Stimulated activated CD8-positive, alpha-beta memory T cell treated with anti-CD3 and anti-CD28 coated beads, Interleukin-4, amount 100 ng/mL, for 1 hour (primary cell): ENCODE measurements at places on chromosomes 4 and X.

GRCh38 chr4:337932-338758 is 531 bp downstream of the ZNF141 start:
- no peak for DNase-seq

GRCh38 chrX:39969819-39970504 is 127.8 kb downstream of the BCOR start:
- no peak for DNase-seq

GRCh38 chr4:150822407-150822806 is 192.7 kb downstream of the LRBA start:
- DNase-seq, result no peak

GRCh38 chrX:17014216-17014615 is 67.8 kb downstream of the REPS2 start:
- DNase-seq, result no peak

- DNase-seq, result no peak
Measured at GRCh38 chrX:2587146-2587545, 86.4 kb upstream of the DHRSX start.

- no peak for DNase-seq
Measured at GRCh38 chr4:151678048-151678872, 82.5 kb downstream of the GATB start.

- DNase-seq, result no peak
Measured at GRCh38 chr4:74117024-74117534, 18.1 kb upstream of the CXCL2 start.

- no peak for DNase-seq
Measured at GRCh38 chr4:121462660-121463261, 81.9 kb upstream of the QRFPR start.

DNA sequence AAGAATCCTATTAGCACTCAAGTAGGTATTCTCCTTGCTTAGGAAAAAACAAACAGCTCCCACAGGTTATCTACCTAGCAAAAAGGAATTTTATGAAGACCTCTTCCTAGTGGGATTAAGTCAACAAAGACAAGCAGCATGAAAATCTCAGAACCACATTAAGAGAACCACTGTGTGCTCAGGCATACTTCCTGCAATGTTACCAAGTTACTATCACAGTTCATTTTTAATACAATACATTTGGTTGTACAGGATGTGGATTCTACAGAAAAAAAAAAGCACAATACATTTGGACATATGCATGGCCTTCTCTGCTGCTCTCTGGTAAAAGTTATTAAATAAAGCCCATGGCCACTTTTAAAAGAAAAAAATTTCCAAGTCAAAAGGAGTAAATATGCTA is 193.7 kb downstream of the PPP3CA start:
- DNase-seq, result no peak

GRCh38 chr4:184343502-184344177 is 126.0 kb upstream of the ENPP6 start:
- DNase-seq, result no peak

DNA sequence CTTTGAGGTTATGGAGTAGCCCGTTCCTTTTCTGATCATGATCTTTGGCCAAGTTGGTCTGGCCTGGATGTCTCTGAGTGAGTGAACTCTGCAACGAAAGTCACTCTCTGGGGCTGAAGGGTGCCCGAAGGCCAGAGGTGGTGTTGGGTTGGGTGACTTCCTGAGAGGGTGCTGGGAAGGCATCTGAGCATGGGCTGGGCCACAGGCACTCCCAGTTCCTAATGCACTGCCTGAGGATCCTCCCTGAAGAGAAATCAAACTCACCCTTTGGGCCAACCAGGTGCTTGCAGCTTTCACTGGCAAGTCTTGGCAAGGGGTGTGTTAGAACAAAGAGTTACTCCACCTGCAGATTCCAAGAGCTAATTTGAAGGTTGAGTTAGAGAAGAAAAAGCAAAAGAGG is 66.4 kb upstream of the SCML1 start:
- no peak for DNase-seq

- no peak for DNase-seq
Measured at GRCh38 chrX:1093121-1093520, 119.3 kb downstream of the CRLF2 start.

DNA sequence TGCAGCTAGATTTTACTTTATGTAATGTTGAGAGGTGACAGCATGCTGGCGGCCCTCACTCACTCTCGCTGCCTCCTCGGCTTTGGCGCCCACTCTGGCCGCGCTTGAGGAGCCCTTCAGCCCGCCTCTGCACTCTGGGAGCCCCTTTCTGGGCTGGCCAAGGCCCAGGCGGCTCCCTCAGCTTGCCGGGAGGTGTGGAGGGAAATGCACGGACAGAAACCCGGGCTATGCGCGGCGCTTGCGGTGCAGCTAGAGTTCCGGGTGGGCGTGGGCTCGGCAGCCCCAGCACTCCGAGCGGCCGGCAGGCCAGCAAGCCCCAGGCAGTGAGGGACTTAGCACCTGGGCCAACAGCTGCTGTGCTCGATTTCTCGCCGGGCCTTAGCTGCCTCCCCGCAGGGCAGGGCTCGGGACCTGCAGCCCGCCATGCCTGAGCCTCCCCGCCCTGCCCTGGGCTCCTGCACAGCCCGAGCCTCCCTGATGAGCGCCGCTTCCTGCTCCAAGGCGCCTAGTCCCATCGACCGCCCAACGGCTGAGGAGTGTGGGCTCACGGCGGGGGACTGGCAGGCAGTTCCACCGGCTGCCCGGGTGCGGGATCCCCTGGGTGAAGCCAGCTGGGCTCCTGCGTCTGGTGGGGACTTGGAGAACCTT is 128.7 kb downstream of the GASK1B start:
- no peak for DNase-seq

- DNase-seq, result no peak
Measured at GRCh38 chr4:1479454-1479853, 73.2 kb upstream of the NKX1-1 start.

- DNase-seq, result no peak
Measured at GRCh38 chr4:183469285-183469684, 24.8 kb downstream of the CDKN2AIP start.

DNA sequence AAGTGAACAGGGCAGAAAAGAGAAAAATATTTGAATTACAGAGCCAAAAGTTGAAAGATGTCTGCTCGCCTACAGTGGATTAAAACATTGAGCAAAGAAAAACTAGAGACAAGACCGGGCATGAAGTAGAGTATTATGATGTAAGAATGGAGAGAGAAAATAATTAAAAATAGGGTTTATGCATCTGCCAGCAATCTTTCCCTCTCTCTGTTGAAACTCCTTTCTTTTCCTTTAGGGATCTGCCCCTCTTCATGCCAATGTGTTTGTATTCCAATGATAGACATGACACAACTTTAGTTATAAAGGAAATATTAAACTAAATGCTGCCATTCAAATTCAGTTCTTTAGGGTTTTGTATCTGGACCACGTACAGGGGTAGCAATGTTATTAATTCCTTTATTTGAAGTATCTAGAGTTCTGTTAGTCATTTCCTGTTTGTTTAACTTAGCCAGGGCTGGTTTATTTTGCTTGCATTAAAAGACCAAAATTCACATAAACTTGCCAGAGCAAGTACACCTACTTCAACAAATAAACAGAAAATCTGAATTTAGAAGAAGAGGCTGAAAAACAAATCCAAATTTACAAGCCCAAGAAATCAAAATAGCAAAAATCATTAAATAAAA is 202.6 kb downstream of the SPOCK3 start:
- DNase-seq, result no peak

GRCh38 chr4:176090115-176090514 is 24.5 kb downstream of the WDR17 start:
- DNase-seq, result no peak

DNA sequence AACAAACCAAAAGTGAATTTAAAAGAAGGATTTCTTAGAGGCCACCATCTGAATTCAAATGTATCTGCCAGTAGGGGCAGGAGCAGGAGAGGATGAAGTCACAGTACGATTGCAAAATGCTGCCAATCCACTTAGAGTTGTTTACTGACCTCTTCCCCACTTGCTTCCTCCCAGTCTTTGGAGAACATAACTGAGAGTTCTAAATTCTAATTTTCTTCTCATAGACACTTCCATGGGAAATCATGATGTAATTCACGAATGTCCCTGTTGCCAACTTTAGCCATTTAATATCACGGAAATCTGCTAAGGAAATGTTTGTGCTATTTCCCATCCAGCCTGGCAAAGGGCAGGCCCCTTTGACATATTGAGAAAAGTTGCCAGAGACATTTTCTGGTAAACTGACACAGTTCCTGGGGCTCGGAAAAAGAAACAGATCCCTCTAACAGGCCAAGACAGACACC is 33.6 kb upstream of the NOCT start:
- no peak for DNase-seq

DNA sequence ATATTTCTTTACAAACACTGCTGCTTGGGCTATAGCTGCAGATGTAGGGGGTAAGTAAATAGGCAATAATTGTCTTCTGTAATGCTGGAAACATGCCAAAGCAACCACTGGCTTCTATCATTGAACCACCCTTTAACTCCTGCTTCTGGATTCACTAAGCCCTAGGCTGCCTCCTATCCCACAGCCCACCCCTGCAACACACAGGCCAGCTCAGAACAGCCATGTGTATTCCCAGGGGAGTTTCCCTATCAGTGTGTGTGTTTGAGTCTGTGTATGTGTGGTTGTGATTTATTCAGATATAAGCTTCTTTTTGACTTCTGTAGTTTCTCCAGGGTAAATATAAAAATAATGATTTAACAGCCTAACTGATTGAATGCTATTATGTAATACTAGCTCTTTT is 291.3 kb downstream of the PCDH10 start:
- no peak for DNase-seq

- DNase-seq, result no peak
Measured at GRCh38 chr4:20252656-20253282, 1.1 kb downstream of the SLIT2 start.

- DNase-seq, result no peak
Measured at GRCh38 chr4:157700898-157701694, 471.7 kb downstream of the GASK1B start.

GRCh38 chr4:143403553-143403820 is 66.8 kb downstream of the GAB1 start:
- no peak for DNase-seq

DNA sequence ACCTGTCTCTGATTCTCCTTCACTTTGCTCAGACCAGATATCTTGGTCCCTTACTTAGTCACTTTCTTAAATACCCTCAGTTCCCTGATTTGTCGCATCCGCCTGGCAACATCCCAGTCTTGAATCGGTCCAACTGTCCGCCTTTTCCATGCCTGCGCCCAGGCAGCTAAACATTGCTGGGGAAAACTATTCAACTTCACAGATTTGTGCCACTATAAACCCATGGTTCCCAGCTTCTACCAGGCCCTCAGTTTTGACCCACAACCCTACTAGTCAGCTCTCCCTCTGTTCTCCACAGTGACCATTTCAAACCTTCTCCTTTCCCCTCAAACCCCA is 451 bp upstream of the FGD1 start:
- DNase-seq, result no peak

DNA sequence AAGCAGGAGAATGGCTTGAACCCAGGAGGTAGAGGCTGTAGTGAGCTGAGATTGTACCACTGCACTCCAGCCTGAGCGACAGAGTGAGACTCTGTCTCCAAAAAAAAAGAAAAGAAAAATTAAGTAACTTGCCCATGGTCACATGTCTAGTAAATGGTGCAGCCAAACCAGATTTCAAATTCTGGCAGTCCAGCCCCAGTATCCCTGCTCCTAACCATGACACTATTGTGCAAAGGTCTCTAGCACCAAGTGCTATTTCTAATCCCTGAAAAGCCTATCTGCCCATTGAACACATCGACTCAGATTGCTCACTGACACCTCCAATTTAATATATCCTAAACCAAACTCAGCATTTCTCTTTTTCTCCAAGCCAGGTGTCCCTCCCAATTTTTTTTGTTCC is 7.6 kb upstream of the LAMP2 start:
- DNase-seq, result no peak
